ENCODE measurements at places on chromosomes 7 and 10.

DNA sequence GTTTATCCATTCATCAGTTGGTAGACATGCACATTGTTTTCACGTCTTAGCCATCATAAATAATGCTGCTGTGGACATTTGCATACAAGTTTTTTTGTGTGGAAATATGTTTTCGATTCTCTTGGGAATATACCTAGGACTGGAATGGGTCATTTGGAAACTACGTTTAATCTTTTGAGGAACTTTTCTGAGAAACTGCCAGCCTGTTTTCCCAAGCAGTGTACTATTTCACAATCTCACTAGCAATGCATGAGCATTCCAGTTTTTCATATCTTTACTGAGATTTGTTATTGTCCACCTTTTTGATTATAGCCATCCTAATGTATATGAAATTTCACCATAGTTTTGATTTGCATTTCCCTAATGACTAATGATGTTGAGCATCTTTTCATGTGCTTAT, 95.7 kb upstream of the JAZF1 start:
- no peak for DNase-seq

GRCh38 chr10:111211706-111212105, 134.9 kb downstream of the ADRA2A start:
- DNase-seq = no peak

DNA sequence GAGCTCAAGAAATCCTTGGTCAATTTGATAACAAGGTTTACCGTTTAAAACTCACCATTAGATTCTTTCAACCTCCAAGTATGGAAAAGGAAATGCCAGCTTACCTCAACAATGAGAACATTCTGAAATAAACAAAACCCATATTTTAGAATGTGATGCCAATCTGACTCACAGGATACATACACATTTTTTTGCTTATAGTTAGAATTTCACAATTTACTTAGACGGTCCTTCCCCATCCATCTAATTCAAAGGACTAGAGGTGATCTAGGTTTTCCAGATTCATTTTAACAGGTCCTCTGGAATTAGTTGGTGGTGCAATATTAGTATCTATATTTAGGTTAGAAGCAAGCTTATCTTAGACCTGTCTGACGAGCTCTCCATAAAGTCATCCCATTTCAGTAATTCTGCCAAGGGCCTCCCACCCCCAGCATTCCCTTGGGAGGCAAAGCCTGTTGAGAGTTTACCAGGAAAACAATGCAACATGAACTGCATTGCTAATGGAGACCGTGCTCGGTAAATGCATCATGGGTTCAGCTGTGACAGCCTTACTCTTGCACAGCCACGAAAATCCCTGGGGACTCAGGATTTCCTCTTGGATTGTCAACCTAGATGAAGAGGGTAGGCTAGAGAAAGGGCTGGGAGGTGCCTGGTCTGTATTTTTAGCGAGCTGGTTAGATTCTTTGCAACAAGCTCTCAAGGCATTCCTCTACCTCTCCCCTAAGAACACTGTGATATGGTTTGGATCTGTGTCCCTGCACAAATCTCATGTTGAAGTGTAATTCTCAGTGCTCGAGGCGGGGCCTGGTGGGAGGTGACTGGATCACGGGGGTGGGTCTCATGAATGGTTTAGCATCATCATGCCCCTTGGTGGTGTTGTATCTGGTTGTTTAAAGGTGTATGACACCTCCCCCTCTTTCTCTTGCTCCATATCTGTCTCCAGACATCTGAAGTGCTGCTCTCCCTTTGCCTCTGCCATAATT, 93.8 kb downstream of the PRTFDC1 start:
- DNase-seq = peak; percentile 16

GRCh38 chr7:102195361-102195760, 91.3 kb upstream of the SH2B2 start:
- DNase-seq = no peak

DNA sequence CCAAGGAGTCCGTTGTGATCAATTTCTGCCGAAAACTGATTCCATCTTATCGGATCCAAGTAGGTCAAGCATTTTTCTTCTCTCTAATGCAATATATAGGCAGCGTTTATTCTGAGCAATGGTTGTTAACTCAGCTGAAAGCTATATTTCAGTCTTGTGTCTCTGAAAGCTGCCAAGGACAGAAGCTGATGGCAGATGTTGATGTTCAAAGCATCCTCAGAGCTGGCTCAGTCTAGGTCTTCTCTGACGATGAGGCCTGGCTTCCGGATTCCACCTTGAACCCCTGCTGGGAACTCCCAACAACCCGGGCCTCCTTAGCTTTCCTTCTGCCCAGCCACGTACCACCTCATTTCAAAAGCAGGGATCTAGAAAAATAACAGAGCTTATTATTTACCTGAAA, 863.6 kb downstream of the NRG3 start:
- DNase-seq = no peak

- peak; percentile 60 for DNase-seq
Observed at GRCh38 chr7:100567031-100567730, 6.5 kb downstream of the SAP25 start.
